AG08396 (cell line): ENCODE measurements at places on chromosomes 3 and 15.

DNA sequence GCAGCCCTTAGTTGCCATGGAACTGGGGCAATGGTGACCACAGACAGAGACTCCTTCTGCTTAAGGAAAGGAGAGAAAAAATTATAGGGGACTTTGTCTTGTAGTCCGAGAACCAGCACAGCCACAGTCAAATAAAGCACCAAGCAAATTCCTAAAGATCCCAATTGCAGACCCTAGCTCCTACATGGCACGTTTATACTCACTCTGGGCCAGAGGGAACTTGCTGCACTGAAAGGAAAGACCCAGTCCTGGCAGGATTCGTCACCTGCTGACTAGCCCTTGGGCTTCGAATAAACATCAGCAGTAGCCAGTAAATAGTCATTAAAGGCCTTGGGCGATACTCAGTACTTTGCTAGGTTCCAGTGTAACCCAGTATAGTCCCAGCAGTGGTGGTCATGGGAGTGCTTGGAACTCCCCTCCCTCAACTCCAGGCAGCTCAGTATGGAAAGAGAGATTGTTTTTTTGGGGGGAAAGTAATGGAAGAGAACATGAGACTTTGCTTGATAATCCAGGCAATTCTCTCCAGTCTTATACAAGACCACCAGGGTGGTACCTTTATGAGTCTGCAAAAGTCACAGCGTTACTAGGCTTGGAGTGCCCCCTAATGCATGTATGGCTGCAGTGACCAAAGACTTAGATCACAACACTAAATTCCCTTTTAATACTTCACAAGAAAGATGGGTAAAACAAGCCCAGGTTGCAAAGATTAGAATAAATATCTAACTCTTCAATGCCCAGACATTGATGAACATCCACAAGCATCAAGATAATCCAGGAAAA lies 66.4 kb upstream of the AGTR1 start:
- DNase-seq: no peak

DNA sequence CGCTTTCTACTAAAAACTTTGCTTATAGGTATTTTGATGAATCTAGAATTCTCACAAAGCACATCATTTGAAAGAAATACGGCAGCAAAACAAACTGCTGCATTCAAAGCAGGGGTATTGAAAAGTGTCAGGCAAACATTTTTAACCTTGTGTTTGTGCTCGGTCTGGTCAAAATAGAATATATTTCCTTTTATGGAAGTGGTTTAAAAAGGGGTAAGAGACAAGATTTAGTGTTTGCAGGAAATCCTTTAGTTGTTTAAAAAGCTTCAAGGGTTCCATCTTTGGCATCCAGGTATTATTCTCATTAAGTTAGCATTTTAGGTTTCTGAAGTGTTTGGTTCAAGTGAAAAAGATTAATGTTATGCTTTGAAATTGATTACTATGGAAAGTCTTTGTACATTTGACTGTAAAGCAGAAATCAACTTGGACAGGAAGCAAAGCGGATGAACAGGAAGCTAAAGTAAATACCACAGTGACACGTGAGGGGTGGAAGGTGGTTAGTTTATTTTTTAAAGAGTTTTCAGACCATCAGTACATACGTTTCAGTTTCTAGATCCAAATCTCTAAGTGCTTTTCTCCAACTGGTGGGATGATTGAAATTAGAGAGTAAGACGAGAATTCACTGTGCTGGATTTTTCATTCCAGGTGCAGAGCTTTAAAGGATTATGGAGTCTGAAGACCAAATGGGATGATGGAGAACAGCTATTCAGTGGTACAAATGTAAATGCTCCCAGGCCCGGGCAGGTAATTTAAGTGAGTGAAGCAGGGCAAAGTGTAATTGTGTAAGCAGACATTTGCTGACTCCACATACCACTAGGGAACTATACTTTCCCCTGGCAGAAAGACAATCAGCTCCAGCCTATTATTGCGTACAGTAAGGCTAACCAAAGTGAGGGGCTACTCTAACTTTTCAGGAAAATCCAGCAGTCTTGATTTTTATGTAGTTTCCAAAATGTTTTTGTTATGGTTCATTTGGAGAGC lies 341.8 kb upstream of the TBL1XR1 start:
- no peak for DNase-seq

DNA sequence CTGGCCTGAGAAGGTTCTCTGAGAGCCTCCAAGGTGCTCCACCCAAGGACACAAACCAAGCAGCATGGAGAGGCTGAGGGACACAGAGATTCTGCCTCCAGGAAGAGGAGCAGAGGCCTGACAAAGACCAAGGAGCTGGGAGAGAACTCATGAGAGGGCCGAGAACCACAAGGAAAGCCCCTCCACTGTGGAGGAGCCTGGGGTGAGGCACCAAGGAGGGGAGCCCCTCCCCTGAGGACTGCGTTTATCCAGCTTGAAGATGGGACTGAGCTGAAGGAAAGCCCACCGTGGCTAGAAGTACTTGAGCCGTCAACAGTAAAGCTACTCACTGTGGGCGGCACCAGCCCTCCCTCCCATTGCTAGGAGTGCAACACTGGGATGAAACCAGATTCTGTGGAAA lies 63.1 kb upstream of the MEF2A start:
- DNase-seq: no peak

GRCh38 chr3:172145031-172145686 lies 105.8 kb downstream of the FNDC3B start:
- DNase-seq: no peak

GRCh38 chr3:156298938-156299337 lies 178.6 kb downstream of the KCNAB1 start:
- no peak for DNase-seq

- DNase-seq: peak; percentile 59
Measured at GRCh38 chr15:90774731-90775514, 57.8 kb downstream of the BLM start.

- no peak for DNase-seq
Measured at GRCh38 chr3:181637056-181637455, 74.7 kb upstream of the SOX2 start.

- DNase-seq: peak; percentile 90
Measured at GRCh38 chr3:184777566-184778356, 34.2 kb upstream of the VPS8 start.

- no peak for DNase-seq
Measured at GRCh38 chr15:52115598-52116427, 3.2 kb upstream of the BCL2L10 start.

- no peak for DNase-seq
Measured at GRCh38 chr15:28955993-28956421, 70.2 kb downstream of the APBA2 start.

DNA sequence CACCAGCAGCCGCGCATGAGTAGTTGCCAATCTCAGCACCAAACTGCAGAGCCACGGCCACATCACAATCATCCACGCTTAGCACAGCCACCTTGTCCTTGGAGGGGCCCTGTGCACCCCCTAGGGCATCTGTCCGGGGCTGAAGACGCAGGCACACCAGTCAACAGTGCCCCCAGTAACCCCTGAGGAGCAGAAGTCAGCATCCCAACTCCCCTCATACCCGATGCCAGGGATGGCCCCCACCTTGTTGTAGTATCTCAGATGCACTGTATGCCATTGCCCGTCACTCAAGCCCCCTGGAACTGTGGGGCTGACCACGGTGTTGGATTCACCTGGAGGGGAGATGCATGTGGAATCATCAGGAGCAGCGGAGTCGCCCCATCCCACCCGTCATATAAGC lies 7.6 kb downstream of the CELSR3 start:
- no peak for DNase-seq
